Cortex of kidney (tissue), 1 donor: ENCODE measurements at places on chromosomes 6 and 20.

DNA sequence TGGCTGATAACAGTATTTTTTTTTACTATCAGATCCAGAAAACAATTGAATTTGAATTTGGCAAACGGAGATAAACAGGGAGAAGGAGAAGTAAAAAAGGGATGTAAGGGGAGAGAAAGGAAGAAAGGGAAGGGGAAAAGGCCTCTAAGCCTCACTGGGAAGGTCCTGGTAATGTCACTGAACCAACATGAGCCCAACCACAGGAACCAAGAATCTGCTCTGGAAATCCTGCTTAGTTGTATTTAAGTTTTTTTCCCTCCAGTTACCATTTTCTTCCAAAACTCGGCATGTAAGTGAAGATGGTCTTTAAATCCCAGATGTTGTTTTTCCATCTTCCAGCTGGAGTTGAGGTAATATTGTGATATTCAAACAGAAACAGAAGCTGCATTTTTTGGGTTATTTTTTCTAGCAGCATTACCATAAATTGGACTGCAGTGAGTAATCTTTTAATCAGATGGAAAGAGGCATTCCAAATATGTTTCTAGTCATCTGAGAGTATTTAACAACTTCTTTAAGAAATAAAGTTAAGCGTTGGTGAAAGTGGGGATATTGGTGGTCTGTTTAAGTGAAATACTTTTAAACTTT, 91.1 kb downstream of the TXNDC5 start:
- DNase-seq = no peak

DNA sequence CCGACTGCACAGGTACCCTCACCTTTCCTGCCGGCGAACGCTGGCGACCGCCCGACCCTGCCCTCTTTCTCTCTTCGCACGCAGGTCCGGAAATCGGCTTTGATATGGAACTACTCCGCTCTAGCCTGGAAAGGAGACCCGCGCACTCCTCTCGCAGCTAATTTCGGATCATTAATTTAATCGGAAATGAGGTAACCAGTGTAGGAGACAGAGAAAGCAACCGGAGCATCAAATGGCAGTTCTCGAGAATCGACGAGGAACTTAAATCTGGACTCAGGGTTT, 949 bp upstream of the ATXN1 start:
- no peak for DNase-seq

DNA sequence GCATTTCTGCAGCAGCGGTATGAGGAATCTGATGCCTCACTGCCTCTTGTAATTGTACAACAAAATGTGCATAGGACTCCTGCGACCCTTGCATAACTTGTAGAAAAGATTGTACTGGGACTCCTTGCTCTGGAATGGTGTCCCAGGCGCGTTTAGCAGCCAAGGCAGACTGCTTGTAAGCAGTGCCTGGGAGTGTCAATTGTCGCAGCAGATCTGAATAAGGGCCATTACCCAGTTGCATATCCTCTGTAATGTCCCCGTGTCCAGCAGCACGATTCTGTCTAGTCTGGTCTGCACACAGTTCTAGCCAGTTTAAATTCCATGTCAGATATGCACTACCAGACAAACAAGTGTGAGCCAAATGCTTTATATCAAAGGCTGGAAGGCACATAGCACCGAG, 70.7 kb upstream of the BTN3A2 start:
- DNase-seq = no peak

DNA sequence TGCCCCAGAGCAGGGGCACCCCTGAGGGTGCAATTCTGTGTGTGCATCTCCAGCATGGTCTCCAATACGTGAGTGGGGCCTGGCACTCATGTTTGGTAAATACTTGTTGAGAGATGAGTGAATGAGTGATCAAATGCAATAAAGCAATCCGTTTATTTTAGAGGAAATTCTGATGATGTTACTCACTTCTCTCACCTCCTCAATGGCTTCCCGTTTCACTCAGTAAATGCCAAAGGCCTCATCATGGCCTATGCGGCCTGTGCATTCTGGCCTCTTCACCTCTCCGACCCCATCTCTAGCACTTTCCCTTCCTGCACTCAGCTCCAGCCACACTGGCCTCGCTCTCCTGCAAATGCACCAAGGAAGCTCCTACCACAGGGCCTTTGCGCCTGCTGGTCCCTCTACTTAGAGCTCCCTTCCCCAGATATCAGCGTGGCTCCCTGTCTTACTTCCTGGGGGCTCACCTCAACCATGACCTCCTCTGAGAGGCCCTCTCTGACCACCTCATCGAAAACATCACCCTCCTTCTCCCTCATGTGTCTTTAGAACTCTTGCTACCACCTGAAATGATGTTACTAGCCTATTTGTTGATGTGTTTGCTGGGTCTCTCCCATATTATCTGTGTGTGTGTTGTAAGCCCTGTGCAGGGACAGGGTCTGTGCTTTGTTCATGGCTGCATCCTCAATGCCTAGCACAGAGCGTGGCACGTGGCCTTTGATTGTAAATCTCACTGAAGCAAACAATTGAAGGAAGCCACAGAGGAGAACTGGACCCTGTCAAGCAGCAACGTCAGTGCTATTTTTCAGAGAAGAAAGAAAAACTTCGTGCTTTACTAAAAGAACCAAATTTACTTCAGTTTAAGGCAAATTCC, 42.6 kb downstream of the RAB44 start:
- DNase-seq = no peak

DNA sequence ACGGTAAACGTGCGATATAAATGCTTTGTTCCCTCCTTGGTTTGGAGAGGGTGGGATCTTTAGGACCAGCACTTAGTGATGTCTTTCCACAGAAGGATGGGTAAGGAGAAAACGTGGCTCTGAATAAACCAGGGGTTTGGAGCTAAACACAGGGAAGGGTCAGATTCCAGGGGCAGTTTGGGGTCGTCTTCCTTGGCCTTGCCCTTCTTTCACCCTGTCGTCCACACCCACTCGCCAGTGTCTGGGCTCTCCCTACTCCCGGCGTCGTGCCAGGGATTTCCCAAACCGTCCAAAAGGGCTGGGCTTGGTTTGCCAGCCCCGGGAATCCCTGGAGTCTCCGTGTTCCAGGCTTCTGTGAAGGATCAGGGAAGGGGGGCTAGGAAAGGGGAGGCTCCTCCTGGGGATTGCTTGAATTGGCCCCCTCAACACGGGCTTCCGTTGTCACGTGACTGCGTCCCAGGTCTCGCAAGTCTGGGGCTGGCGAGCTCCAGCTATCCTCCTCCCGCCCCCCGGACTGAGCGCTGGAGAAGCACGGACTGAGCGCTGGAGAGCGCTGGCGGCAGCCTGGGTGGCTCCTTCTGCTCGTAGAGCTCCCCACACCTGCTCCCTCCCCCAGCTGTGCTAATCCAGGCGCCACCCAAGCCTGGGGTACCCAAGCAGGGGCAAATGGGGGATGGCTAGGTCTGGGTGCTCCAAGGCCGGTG, 9.4 kb upstream of the ARMC12 start:
- no peak for DNase-seq

GRCh38 chr20:17622851-17623508, 53.1 kb downstream of the DSTN start:
- no peak for DNase-seq

GRCh38 chr6:156910938-156911337, 133.8 kb downstream of the ARID1B start:
- DNase-seq = no peak

DNA sequence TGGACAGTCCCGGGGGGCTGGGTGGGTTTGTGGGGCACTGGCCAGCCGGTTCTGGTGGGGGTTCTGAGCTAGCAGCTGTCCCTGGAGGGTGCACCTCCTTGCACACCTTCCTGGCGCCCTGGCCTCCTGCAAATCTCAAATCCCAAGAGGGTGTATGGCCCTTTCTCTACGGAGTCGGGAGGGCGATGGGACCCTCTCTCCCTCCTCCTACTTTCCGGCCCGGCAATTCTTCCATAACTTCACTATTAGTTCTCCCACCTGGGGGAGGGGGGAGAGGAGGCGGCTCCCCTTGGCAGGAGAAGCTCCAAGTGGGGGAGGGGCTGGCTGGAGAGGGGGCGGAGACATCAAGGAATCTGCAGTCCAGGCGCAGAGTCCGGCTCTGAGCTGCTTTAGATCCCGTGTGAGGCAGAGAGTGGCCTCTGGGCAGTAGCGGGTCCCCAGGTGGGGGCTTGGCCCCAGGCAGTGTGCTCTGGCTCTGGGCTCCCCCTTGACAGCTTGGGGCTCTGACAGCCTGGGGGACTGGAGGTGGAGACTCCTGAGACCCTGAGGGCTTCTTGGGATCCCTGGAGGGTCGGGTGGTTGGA, 1.4 kb upstream of the LAMA5 start:
- DNase-seq = no peak

DNA sequence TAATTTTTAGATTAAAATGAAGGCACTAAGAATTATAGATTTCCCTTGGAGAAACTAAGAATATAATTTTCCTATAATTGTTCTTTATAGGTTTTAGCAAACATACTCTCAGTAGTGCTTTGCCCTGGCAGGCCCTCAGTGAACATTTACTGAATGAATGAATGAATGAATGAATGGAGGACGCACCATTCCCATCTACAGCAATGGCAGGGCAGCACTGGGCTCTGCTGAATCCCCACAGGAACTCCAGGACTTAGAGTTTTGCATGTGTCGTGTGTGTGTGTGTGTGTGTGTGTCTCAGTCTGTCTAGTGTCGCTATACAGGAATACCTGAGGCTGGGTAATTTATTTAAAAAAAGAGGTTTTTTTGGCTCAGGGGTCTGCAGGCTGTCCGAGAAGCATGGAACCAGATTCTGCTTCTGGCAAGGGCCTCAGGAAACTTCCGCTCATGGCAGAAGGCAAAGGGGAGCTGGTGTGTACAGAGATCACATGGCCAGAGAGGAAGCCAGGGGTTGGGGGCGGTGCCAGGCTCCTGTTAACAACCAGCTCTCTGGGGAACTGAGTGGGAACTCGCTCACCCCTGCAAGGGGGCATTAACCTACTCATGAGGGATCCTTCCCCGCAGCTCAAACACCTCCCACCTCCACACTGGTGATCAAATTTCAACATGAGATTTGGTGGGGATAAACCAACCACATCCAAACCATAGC, 20.1 kb downstream of the RNASET2 start:
- no peak for DNase-seq

DNA sequence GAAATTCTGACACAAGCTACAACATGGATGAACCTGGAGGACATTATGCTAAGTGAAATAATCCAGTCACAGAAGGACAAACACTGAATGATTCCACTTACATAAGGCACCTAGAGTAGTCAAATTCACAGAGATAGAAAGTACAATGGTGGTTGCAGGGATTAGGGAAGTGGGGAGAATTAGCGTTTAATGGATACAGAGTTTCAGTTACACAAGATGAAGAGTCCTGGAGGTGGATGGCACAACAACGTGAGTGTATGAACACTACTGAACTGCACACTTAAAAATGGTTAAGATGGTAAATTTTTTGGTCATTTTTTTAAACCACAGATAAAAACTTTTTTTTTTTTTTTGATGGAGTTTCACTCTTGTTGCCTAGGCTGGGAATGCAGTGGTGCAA, 24.7 kb downstream of the MOCS3 start:
- DNase-seq = no peak

DNA sequence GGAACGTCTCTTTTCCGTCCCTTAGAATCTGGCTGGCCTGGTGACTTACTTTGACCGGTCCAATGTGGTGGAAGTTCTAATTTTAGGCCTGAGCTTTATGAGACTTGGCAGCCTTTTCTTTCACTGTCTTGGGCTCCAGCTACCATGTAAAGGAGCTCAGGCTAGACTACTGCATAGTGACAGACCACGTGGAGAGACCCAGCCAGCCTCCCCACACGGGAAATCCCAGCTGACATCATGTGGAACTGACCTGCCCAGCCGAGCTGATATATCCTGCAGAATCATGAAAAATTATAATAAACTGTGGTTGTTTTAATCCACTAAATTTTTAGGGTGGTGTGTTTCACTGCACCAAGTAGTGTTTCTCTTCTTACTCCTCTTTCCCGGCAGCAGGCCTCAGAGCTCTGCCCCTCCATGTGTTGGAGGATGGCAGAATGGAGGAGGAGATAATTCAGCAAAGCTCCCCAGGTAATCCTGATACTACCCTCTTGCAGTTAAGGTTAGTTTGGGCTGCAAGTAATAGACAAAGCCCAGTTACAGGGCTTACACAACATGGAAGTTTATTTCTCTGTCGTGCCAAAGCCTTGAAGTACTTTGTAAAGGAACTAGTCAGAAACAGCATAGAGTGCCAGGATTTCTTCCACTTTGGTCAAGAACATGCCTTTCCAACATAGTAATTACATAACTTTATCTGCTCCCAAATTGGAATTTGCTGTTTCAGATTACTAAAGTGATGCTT, 87.5 kb downstream of the SH3BGRL2 start:
- DNase-seq = no peak

GRCh38 chr20:3398681-3399252, 8.7 kb downstream of the DNAAF9 start:
- no peak for DNase-seq

DNA sequence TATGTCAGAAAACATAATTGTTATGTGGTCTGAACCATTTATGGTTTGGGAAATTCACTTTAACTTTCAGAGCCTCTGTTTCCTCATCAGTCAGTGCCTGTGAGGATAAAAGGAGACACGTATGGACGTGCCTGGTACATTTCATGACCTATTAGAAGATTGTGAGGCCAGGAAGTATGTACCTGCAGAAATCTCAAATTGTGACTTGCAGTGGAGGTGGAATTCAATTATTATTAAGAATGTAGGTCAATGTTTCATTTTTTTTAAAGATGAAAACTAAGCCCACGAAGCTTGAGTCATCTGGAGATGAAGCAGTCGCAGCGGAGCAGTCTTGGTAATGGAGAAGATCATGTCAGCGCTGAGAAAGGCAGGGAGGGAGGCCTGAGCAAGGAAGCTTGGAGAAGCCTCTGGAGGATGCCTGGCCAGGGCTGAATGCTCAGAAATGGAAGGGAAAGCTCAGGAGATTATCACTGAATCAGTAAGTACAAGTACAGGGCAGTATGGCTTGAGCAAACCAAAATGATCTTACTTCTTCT, 3.9 kb upstream of the DSE start:
- DNase-seq = no peak
